ENCODE measurements at places on chromosomes 7 and 10.

GRCh38 chr7:27111042-27111750 is 8.7 kb upstream of the HOXA2 start:
- DNase-seq = no peak

DNA sequence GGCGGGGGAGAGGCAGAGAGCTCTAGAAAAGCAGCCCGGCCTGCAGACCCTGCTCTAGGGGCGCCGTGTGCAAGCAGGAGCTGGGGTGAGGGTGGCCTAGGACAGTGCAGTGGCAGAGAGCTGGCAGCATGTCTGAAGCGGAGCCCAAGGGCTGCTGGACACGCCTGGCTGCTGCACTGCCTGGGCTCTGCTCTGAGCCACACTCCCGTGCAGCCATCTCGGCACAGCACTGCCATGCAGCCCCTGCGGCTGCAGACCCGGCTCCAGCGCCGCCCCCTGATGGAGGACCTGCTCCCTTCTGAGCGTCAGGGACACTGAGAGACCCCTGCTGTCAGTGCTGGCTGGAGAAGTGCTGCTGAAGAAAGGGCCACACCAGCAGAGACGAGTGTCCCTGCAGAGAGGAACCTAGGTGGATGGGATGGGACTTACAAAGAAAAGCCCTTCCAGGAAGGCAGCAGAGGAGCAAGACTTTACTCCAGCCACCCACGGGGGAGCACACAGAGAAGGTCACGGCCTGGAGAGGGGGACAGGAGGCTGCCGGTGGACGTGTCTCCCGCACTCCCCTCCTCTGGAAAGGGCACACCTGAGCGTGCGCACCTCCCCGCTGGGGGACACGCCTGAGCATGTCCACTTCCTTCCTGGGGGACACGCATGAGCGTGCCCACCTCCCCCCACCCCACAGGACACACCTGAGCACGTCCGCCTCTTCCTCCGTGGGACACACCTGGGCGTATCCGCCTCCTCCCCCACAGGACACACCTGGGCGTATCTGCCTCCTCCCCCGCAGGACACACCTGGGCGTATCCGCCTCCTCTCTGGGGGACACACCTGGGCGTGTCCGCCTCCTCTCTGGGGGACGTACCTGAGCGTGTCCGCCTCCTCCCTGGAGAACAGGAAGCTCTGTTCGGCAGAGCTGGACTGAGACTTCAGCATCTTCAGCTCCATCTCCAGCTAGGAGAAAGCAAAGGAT is 252.9 kb downstream of the MAD1L1 start:
- DNase-seq = no peak

- DNase-seq = no peak
These were observed 211.0 kb downstream of the NEBL start for GRCh38 chr10:20686015-20686635.

DNA sequence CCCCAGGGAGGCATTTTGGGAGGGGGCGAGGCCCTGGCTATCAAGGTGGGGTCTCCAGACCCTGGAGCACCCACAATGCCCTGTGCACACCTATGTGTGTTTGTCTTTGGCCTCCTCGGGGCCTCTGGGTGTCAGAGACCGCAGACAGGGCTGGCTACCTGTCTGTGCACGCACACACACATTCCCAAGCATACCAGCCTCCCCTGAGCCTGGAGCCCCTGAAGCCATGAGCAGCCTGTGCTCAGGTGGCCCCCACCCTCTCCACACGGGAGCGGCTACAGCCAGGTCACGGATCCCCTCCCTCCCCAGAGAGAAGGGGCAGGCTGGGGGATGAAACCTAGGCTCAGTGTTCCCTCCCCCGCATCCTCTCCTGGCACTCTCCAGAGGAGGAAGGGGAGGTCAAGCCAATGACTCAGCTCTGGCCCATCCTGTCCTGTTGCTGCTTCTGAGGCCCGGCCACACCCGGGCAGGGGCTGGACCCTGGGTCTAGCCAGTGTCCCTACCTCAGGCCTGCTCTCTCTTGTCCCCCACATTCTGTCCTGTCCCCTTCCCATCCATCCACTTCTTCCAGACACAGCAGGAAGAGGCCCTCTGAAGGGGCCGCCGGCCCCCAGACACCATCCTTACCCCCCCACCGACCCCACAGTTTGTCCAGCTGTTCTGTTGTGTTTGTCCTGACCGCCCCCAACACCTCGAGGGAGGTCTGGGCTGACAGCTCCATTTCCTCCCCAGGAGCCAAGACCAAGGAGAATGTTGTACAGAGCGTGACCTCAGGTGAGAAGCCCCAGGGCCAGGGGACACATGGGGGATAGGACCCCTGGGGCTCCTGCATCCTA is 720 bp downstream of the SNCG start:
- peak; percentile 84 for DNase-seq

DNA sequence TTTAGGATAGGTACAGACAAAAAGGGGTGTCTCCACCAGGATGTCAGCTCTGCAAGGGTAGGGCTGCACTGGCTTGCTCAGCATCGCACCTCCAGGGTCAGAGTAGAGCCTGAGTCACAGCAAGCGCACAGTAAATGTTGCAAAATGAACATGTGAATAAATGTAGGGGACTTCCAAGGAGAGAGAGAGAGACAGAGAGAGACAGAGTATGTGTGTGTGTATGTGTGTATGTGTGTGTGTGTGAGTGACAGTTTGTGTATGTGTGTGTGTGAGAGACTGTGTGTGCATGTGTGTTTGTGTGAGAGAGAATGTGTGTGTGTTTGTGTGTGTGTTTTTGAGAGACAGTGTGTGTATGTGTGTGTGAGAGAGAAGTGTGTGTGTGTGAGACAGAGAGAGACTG is 163.3 kb downstream of the RPS24 start:
- peak; percentile 44 for DNase-seq

- DNase-seq = peak; percentile 69
These were observed 928.7 kb downstream of the IPMK start for GRCh38 chr10:57338823-57339558.

- no peak for DNase-seq
These were observed 40.0 kb downstream of the ETV1 start for GRCh38 chr7:13949445-13949844.

DNA sequence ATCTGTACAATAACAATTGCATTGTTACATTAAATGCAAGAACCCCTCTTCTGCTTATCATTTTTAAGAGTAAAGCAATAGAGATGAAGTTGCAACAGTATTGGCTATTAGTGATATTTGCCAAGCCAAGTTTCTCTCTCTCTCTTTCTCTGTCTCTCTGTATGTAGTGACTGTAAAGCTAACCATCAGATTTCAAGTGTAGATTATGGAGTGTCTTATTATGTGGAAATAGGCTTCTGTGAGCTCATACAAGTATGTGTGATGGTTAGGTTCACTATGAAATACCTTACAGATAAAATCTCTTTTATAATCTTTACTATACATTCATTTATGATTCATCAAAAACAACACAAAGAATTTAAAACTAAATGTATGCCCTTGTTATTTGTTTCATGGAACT is 28.6 kb upstream of the NRP1 start:
- no peak for DNase-seq

DNA sequence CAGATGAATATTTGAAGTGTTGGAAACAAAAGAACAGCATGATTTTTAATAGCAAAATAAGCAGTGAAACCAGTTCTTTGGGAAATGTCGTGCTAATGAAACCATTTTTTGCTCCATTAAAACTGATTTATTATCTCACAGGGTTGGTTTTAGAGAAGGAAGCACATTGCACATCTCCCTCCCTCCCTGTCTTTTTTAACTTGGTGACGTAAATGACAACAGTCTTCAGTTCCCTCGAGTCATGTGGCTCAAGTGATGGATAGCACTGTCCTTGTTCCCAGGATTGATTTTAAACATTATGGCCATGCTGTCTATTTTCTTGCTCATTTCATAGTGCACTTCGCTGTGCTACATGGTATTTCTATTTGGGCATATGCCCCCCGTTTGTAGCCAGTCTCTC is 105.9 kb downstream of the DOCK1 start:
- DNase-seq = no peak

- no peak for DNase-seq
These were observed 69.4 kb upstream of the INPP5A start for GRCh38 chr10:132468216-132468615.

GRCh38 chr10:89458291-89458690 is 43.9 kb downstream of the IFIT5 start:
- peak; percentile 83 for DNase-seq

GRCh38 chr10:119061926-119062325 is 18.7 kb downstream of the EIF3A start:
- no peak for DNase-seq

GRCh38 chr10:72171175-72171630 is 44.6 kb upstream of the ANAPC16 start:
- peak; percentile 73 for DNase-seq

GRCh38 chr10:99693933-99694583 is 34.7 kb downstream of the ENTPD7 start:
- DNase-seq = peak; percentile 77

- no peak for DNase-seq
These were observed 8.2 kb upstream of the PODXL start for GRCh38 chr7:131564640-131565039.

- DNase-seq = no peak
These were observed 556.4 kb downstream of the AUTS2 start for GRCh38 chr7:70154521-70155180.

- DNase-seq = peak; percentile 79
These were observed 36.3 kb downstream of the TRIL start for GRCh38 chr7:28921822-28922221.

DNA sequence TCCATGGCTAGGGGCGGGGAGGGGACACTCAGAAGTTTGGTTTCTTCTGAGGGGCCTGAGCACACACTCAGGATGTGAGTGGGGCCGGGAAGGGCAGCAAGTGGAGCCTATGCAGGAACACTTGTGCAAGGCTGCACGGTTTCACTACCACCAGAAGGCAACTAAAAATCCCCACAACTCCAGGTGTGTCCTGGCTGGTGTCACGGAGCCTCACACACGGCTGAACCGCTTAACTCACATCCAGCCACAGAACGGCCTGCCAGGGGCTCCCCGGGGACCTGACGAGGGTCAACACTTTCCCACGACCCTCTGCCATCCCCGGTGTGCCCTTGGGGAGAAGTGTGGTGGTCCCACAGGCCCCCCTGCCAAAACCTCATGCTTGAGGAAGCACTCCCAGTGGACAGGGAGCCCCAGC is 173.9 kb downstream of the ELFN1 start:
- no peak for DNase-seq

DNA sequence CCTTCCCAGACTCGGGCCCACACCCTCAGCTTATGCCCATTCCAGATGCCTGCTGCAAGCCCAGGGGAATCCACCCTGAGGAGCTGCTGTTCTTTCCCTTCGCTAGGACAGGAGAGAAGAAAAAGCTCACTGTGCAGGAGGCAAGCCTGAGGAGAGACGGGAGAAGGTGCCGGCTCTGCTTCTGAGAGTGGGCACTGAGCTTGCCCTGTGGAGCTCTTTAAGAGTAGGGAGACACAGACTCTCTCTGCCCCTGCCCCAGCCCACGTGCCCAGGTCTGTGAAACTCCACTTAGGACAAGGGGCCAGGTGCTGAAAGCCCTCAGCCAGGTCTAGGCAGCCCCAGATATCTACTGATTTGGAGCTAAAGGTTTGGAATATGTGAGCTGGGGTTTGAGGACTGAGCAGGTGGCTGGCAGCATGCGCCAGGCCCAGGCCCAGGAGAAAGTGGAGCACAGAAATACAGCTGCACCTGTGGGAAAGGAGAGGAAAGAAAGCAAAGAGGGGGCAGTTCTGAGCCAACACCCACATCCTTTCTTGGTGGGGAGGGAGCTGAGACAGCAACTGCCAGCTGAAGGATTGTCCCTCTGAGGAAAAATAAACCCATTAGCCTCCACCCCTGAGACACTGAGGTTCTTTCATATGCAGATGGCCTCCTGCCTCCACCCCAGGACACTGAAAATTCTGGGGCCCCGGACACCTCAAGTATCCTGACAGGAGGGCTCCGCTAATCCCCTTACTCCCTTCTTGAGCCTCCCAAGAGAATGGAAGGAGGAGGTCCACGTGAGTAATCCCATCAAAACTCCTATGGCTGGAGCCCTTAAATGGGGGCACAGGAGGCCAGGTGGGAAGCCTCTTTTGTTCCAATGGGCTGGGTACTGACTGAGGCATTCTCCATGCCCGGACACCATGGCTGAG is 7.3 kb downstream of the POLL start:
- no peak for DNase-seq

GRCh38 chr7:85230623-85231022 is 43.8 kb upstream of the SEMA3D start:
- no peak for DNase-seq

- peak; percentile 44 for DNase-seq
These were observed 54.6 kb downstream of the ATE1 start for GRCh38 chr10:121873236-121873635.

GRCh38 chr10:27779462-27780015 is 33.9 kb upstream of the MKX start:
- no peak for DNase-seq

- no peak for DNase-seq
These were observed 187.0 kb upstream of the CCDC6 start for GRCh38 chr10:60093317-60093716.

- peak; percentile 27 for DNase-seq
These were observed 628 bp downstream of the MPLKIP start for GRCh38 chr7:40133561-40134427.

- DNase-seq = no peak
These were observed 22.9 kb downstream of the PDGFA start for GRCh38 chr7:496528-497295.

- DNase-seq = no peak
These were observed 538.5 kb downstream of the INHBA start for GRCh38 chr7:41164440-41164839.

DNA sequence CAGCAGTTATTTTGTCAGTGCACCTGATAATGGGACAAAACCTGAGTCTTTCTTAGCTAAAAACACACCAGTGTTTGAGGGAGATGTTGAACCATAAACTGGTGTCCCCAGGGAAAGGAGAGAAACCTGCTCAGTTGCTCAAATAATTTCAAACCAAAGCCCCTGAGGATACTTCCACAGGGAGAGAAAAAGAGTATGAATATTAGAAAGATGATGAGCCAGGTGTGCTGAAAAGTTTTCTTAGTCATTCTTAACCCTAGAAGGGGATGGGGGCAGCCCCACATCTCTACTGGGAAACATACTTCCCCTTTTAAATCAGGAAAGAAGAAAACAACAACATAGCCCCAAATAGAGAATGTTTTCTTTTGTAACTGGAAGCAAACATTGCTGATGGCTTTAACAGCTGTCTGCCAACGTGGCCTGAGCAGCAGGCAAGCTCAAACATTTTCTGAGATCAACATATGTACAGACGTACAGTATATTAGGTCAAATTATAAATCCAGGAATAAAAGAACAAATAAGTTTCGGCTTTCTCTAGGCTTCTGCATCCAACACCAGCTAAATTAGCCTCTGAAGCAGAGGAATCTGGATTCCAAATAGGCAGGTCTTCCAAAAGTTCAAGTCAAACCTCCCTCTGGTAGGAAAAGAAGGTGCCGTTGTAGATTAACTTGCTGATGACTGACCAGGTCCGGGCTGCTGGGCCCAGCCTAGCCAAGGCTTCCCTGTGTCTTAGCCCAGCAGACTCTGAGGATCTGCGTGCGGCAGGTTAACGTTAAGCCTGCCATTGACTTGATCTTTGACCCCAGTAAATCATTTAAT is 30.5 kb upstream of the FBXW4 start:
- no peak for DNase-seq

GRCh38 chr10:110574420-110574819 is 6.9 kb downstream of the SMC3 start:
- no peak for DNase-seq

Measured in cardiac fibroblast (primary cell).